ENCODE measurements at places on chromosomes 7 and 10.

DNA sequence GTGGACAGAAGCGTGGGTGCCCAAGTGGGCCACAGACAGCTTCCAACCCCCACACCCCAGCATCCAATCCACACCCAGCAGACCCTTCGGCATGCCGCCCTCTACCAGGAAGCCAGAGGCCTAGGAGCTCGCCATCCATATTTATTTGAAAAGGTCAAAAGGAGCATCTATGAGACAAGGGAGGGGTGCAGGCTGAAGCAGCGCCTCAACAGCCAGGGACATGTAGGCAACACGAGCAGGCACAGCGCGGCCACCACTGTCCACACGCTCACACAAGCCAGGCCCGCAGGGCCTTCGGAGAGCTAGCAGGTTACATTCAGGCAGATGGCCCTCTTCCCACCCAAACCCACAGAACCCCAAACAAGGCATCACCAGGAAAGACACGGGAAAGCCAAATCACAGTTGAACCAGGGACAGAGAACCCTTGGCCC, 34.6 kb downstream of the PSAP start:
- no peak for DNase-seq

GRCh38 chr7:118224521-118224920, at the start of gene ANKRD7:
Gene ANKRD7 (plus strand): TSS chr7:118224704. CDS start chr7:118224831, 127 bp downstream.
- DNase-seq: no peak

DNA sequence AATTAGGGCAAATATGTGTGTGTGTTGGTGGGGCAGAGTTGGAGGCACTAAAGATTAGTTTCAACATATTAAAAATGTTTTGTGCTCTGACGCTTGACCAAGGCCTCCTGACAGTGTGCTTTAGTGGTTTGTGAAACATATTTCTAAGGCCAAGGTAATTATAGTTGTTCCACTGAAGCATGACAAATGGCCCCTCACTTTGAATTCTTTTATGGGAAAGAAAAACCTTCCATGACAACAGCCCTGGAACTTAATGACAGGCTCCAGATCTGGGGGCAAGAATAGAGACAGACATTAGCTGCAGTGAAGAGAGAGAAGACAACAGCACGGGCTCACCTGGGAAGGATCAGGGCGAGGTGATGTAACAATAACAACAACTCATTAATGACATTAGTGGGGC, 155.8 kb downstream of the CHN2 start:
- DNase-seq: no peak

GRCh38 chr10:89522463-89522862, 12.9 kb downstream of the SLC16A12 start:
- DNase-seq: no peak

DNA sequence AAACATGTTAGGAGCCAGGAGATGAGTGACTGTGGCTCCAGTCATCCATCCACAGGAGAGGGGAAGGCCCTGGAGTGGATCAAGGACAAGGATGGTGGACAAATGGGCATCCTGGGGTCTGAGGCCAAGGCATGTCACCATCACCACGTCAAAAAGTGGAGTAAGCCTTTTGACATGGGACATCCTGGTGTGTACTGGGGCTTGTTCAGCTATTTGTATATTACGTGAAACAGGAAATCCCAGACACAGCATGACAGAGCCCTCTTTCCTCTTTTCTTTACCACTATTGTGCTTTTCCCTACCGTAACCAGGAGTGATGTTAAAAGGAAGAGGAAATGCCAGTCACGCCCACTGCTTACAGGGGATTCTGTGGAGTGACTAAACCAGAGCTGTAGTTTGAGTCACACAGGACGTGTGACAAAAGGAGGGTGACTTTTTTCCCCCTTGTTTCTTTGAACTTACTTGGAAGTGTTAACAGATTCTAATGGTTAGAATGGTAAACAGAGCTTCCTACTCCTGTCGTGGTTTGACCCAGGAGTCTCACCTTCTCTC, 15.4 kb downstream of the ACSL5 start:
- DNase-seq: no peak

- DNase-seq: peak; percentile 39
Measured at GRCh38 chr7:151251689-151252560, 3.4 kb upstream of the SMARCD3 start.

DNA sequence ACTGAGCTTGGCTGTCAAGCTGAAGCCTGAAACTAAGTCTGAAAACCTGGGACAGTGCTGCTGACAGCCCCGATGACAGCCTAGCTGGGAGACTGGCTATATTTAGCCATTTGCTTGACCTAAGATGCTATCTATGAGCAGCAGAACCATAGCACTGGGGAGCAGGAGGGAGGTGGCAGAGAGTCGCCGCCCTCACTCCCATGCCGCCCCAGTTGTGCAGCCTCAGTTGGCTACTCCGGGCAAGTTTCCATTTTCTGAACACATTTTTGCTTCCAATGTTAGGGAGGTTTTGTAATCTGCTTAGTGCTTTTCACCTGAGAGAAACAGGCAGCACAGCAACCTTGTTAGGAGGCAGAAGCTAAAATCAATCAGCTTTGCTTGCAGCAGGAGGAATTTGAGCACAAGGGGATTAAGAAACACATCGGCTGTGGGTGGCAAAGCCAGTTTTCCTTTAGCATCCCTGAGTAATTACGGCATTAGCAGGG, 20.4 kb upstream of the C10orf71 start:
- no peak for DNase-seq

- no peak for DNase-seq
Measured at GRCh38 chr10:62457196-62457595, 83.0 kb downstream of the ZNF365 start.

DNA sequence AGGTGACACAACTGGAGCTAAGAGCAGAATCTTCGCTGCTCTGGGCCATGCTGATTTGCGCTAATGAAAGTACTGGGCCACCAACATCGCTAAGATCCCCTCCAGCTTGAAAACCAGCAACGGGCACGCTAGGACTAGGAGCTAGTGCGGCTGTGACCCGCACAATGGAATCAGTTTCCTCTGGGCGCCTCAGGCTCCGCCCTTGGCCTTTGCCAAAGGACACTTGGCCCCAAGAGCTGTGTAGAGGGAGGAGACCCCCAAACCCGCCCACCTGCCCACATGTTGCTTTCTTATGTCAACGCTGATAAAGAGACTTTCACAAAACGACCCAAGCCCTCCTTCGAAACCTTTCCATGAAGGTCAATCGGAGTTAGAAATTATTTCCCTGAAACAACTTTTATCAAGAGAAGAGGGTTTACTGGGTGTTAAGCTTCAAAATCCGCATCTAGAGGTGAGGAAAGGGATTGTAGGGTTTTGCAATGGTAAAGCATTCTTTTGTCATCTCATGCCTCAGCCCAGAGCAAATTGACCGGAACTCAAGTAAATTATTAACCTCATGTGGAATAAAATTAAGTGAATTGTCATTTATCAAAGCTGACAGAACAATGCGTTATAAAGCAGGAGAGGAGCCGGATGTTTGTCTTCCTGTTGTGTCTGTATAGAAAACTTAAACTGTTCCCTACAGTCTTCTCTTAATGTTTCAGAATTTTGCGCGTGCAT, 9.4 kb downstream of the ABCB5 start:
- DNase-seq: no peak

DNA sequence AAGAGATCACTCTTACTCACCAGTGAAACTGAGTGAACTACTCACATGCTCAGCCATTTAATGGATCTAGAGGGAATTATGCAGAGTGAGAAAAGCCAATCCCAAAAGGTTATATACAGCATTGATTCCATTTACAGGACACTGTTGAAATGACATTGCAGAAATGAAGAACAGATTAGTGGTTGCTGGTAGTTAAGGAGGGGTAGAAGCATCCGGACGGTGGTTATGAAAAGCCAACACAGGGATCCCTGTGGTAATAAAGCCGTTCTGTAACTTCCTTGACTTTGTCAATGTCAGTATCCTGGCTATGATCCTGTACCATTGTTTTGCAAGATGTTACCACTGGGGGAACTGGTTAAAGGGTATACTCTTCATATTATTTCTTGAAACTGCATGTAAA, 253.4 kb downstream of the USP6NL start:
- no peak for DNase-seq

- no peak for DNase-seq
Measured at GRCh38 chr7:28180031-28180363, 598 bp downstream of the JAZF1 start.

- no peak for DNase-seq
Measured at GRCh38 chr10:6704896-6705295, 124.8 kb upstream of the PRKCQ start.

- DNase-seq: no peak
Measured at GRCh38 chr10:51961401-51961800, 262.0 kb upstream of the CSTF2T start.

- DNase-seq: no peak
Measured at GRCh38 chr10:71765906-71766716, 7.2 kb downstream of the VSIR start.

DNA sequence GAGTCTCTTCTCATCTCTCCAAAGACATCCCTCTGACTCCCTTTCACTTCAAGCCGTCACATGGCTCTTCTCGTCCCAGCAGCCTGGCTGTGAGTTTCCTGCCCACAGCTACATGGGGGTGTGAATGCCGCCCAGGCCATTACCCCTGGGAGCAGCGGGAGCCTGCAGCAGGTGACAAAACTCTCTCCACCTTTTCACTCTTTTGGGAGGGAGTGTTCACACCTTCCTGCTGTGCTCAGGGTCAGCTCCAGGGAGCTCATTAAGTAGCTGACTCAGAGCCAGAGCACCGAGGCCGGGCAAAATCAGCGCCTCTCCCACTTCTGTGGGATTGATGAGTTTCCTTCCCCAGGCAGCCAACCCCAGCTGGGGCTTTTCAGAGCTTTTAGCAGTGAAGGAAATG, 271.3 kb downstream of the TYW1 start:
- DNase-seq: no peak

- DNase-seq: no peak
Measured at GRCh38 chr7:77482015-77482414, 55.1 kb upstream of the PTPN12 start.

DNA sequence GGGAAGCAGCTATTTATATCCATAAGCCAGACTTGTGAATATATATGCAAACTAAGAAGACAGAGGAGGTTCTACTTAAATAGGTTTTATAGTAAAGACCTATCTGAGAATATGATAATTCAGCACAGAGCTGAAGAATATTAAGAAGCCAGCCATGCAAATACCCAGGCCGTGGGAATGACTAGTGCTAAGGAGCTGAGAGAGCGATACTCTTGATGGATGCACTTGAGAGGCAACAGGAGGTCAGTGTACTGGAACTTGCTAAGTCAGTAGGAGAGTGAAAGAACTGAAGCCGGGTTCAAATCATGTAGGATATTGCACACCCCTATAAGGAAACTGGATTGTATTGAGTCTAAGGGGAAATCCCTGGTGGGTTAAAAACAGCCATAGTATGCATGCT, 943.6 kb upstream of the MBL2 start:
- DNase-seq: no peak

DNA sequence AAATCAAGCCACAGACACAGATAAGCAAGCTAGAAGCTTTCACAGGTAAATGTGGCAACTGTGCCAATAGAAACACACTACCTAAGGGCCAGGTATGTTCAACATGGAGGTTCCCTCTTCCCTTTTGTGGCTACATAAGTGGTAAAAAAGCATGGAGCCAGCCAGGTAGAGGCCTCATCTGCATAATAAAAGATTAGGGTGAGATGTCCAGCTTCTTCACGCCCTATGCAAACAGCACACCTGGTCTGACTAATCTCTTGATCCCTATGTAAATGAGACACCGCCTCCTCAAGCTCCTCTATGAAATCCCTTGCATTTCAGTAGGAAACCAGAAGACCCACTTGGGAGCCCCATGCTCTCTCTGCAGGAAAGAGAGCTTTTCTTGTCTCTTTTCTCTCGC, 282.2 kb downstream of the NEBL start:
- DNase-seq: no peak

- DNase-seq: no peak
Measured at GRCh38 chr10:122567056-122567660, 6.6 kb downstream of the DMBT1 start.

- no peak for DNase-seq
Measured at GRCh38 chr7:1920266-1920681, 250.2 kb downstream of the ELFN1 start.

DNA sequence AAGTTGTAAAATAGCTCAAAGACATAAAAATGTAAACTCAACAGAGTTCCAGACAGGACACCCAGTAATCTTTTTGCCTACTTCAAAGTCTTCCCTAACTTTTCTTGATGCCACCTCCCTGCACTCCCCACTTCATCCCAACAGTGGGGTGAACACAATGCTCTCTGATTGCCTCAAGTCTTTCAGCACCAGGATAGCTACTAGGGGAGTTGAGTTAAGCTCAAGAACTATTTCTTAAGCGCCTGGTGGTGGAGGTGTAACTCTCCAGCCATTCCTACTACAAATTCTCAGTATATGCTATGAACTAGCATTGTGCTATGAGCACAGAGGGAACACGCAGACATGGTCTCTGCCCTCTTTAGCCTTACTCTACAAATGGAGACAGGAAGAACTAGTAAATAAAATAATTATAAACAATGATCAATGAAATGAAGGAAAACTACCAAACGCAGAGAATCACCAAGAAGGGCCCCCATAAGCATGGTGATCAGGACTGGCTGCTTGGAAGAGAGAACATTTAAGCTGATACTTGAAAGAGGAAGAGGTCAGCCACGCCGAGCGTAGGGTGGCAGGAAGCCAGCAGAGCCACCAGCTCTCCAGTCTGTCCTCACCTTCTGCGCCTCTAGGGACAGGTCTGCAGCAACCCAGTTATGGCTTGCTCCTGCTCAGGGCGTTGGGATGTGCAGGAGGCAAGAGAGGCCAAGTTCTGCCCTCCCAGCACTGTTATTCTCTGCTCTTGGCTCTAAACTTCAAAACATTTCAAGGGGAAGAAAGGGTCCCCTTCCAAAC, 16.7 kb upstream of the FRA10AC1 start:
- DNase-seq: no peak
